ENCODE measurements at places on chromosomes 4 and X.

- DNase-seq = no peak
These were observed 15.8 kb upstream of the UXT start for GRCh38 chrX:47674776-47675175.

DNA sequence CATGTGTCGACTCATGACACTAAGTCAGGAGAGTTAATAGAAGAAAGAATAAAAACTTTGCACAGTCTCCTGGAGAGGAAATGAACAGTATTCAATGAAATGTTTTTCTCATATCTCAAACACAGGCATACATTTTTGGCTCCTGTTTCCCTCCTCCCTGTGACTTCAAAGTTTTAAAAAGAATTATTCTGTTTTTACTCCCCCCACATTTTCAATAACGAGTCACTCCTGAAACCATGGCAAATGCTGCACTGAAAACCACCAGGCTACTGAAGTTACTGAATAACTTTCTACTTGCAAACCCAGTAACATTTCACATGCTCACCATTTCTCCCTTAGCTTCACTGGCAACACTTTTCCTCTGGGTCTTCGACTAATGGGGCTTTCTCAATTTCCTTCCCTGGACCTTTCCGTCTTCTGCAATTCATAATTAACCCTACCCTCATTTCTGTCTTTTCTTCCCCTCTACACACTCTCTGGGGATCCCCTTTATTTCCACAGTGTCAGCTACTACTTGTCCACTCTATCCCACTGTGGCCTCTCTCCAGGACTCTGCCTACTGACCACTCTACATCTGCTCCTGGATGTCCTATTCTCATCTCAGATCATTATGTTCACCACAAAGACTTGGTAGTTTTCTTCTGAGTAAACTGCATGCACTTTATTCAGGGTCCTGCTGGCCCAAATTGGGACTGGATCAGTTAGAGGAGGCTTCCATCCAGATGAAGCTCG, 225.8 kb upstream of the ETNPPL start:
- no peak for DNase-seq

DNA sequence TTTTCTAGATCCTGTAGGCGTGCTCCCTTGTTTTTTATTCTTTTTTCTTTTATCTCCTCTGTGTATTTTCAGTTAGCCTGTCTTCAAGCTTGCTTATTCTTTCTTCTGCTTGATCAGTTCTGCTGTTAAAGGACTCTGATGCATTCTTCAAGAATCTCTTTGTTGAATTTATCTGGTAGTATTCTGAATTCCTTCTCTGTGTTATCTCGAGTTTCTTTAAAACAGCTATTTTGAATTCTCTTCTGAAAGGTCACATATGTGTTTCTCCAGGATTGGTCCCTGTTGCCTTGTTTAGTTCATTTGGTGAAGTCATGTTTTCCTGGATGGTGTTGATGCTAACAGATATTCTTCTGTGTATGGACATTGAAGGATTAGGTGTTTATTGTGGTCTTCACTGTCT, 15.3 kb downstream of the RAB33B start:
- no peak for DNase-seq

DNA sequence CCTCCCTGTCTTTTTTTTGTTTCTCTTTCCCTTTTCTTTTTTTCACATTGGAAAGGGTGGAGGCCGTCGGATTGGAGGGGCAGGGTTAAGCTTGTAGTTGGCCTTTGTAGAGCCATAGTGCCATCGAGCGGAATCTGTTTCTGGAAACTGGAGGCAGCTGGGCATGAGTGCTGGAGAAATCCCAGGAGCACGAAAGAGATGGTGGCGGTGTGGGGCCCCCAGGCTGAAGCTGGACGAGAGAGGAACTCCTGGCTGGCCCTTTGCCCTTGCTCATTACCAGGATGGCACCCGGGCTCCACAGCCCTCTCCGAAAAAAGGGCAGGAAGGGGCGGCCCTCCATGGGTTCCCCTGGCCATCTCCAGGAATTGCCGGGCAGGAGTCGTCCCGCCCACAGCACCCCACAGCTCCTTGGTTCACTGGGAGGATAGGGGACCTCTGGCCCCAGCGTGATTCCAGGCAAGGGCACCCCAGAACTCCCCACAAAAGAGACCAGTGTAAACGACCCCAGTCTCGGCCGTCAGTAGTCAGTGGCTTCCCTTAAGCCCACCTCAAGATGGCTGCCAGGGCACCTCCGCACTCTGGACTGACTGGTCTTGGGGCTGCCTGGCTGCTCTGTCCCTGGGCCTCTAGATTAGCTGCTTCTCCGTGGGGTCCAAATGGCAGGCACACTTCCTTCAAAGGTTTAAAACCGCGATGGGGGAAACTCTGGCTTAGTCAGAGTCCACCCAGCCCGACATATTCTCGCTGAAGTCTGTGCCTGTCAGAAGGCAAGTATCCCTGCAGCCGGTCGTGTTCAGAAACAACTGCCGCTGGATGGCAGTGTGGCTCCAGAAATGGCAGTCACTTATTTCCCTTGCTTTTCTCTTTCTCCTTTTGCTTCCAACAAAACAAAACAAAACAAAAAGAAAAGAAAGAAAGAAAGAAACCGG, 74.1 kb downstream of the NBDY start:
- DNase-seq = peak; percentile 40

- no peak for DNase-seq
These were observed 8.0 kb upstream of the RPL34 start for GRCh38 chr4:108612365-108612764.

DNA sequence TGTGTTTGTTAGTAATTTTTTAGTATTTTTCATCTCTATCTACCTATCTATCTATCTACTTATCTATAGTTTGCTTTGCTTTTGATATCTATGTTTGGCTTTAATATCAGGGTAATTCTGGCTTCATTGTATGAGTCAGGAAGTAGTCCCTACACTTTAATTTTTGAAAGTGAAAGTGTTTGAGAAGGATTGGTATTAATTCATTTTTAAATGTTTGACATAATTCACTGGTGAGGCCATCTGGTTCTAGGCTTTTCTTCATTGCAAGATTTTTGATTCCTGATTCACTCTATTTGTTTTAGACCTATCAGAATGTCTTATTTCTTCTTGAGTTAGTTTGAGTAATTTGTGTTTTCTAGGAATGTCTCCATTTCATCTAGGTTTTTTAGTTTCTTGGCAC, 20.2 kb upstream of the TCP11X2 start:
- no peak for DNase-seq

- DNase-seq = no peak
These were observed 29.5 kb upstream of the IRF2 start for GRCh38 chr4:184503869-184504300.
